ENCODE measurements at places on chromosomes 3 and 15.

DNA sequence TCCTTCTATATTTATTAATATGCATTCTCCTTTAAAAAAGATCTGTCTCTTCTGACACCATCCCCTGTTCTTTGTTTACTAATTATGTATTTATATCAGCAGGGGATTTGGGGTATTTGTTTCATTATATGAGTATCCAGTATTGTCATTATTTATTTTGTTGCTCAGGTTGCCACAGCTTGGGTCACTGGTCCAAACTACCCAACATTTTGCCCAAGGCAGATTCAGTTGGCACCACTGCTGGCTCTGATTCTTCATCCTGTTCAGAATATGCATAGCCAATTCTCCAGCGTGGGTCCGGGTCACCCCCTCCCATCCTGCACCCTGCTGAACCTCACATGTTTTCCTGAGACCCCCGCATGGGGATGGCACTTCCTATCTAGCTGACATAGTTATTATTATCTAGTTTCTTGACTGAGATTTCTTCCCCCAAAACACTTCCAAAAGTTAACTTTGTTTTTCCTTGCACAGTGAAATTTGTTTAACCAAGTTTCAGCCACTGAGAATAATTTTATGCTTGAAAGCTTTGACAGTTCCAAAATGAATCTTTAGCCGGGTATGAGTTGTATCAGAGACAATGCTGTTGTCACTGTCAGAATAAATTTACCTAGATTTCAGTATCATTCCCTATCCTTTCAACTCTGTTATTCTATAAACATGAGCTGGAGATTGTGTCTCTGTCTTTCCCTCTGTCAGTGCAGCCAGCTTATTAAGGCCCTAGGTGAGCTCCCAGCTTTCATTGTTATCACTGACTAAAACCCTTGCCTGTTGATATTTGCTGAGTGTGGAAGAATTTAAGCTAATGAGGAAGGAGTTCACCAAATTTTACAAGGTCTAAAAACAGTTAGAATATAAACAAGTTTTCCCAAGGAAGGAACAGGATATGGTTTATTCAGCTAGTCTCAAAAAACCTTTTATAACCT lies 70.3 kb downstream of the TGFBR2 start:
- no peak for DNase-seq

- no peak for DNase-seq
Observed at GRCh38 chr15:92268900-92269299, 124.8 kb upstream of the ST8SIA2 start.

DNA sequence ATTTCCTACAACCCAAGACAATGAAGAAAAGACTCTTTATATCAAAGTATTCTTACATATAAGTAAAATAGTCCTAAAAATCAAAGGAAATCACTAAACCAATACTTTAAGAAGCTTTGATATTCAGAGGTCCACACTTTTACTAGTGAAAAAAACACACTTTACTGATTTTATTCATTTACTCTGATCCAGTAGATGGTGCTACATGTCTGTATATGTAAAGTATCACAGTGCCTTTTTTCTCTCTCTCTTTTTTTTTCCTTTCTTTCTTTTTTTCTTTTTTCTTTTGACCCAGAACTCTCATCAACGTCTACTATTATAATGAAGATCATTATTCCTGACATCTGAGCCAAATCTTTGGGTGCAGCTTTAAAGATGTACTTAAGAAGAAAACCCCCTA lies 10.8 kb upstream of the CCDC39 start:
- DNase-seq = no peak

DNA sequence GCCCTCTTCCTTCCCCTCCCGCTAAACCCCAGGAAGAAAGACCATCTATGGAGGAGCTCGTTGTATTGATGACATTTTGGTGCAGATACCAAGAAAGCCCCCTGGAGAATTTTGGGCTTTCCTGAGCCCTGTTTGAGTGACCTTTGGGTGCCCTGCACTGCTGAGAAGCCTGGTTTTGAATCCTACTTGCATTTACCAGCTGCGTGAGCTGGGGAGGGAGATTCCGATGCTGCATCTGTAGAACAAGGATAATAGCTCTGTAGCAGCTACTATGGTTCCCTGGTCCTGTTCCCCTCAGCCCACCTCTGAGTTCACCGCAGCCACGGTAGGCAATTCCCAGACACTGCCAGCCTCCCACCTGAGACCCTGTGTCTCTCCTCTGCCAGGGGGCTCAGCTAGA lies 5.2 kb downstream of the APOD start:
- DNase-seq = no peak

GRCh38 chr3:198113206-198114053 lies 153.4 kb downstream of the LMLN start:
- no peak for DNase-seq

DNA sequence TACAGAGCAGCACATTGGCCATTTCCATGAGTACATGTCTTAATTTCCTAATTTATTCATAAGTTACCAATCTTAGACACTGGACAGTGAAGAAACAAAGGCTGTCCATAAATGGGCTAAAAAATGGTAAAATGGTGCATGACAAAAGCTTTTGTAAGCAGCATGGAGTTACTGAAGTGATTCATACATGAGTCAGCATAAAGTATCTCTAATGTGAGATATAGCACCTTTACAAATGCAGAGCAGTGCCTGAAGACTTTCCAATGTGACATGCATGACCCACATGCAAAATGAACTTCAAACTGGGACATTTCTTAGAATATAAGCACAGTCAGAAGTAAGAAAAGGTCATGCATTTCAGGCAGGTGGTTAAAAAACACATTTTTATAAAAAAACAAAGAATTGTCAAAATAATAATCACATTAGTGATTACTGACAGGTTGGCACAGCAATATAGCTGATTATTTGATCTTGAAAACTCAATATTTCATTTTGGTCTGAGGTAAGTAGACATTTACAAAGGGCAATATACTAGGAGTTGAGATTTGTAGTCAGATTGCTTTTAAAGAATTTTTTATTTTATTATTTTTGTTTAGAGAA lies 299.3 kb downstream of the PLCL2 start:
- DNase-seq = no peak

DNA sequence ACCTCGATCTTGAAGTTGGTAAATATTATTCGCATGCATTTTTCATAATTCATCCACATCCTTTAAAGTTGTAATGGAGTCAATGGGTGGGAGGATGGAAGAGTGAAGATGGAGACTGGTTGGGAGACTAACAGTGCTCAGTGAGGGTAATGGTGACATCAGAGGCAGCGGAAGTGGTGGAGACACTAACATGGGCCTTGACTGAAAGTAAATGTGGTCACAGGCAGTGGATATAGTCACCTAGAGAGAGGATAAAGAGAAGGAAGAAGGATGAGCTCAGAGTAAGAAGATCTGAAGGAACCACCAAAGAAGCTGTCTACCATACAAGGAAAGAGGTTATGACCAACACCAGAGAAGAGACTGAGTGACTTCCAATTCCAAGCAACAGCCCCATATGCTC lies 281.6 kb upstream of the STT3B start:
- no peak for DNase-seq

DNA sequence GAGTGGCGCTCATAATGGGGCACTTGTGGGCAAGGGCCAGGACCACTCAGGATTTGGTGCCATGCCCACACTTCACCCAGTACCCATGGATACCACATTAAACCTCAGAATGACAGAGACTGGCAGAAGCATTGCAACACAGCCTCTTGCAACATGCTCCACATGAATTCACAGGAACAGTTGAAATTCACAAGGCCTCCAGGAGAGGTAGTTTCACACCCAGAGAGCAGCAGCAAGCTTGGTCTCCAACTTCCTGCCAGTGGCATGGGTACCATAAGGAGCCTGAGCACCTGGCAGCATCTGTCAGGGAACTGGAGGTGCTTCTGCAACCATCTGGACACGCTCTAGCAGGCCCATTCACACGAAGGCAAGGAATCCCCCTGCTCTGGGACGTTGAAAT lies 101.0 kb downstream of the OSBPL10 start:
- no peak for DNase-seq

GRCh38 chr3:116897382-116897781 lies 187.8 kb downstream of the TUSC7 start:
- no peak for DNase-seq

DNA sequence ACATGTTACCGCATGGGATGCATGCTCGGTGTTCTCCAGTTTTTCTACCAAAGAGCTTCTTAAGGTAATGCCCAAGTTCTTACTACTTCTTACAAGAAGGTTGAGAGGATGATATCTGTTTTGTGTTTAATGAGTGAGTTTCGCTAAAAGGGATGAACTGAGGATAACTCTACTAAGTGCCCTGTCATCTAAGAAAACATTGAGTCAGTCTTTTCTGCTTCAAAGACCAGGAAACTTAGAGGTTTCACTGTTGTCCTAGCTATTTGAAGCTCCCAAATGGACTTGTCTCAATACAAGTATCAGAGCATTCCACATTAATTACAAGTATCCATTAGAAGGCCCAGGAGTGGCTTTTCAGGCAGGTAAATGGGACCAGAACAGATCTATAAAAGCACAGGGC lies 296.2 kb downstream of the KBTBD8 start:
- DNase-seq = no peak

- DNase-seq = no peak
Observed at GRCh38 chr3:151236736-151237135, 33.7 kb upstream of the GPR171 start.

DNA sequence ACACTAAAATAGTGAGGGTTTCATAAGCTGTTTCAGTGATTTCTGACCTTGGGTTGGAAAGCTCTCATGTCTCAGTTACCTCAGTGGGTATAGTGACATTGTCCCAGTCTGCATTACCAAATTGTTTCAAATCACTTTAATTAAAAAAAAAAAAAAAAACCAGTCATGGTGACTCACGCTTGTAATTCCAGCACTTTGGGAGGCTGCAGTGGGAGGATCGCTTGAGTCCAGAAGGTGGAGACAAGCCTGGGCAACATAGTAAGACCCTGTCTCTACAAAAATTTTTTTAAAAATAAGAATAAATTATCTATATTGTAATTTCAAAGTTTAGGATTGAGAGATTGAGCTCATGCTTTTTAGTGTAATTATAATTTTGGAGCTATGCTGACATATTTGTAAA lies 78.0 kb downstream of the MBNL1 start:
- DNase-seq = no peak

DNA sequence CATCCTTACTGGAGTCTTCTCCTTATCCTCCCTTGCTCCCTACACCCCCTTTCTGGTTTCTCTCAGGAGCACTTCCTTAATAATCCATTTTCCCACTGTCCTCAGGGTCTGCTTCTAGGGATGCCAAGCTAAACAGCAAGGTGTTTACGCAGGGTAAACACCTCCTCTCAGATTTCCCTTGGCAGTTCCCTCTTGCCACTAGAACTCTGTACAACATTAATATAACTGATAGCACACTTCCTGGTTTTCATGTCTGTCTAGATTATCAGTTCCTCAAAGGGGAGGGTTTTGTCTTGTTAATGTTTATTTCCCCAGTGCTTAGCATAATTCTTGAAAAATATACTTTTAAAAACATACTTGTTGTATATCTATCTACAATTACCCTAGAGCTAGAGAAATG lies 118.0 kb upstream of the SLC24A5 start:
- DNase-seq = no peak

GRCh38 chr3:50525191-50525910 lies 21.9 kb upstream of the CACNA2D2 start:
- no peak for DNase-seq

DNA sequence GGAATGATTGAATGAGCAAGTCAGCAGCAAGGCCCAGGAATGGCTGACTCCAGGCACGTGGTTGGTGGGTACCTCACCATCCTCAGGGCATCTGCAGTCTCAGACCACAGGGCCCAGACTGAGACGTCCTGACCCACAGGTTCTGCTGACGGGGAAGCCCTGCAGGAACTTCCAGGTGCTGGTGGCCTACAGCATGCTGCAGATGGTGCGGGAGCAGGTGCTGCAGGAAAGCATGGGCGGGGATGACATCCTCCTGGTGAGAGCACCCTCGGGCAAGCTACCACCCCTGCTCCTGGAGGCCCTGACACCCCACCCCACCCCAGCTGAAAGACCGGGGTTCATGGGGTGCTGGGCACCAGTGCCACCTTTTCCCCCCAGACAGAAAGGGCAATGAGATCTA lies 14.1 kb downstream of the TBC1D21 start:
- DNase-seq = no peak

GRCh38 chr3:53026382-53027162 lies 19.3 kb downstream of the SFMBT1 start:
- no peak for DNase-seq

- DNase-seq = no peak
Observed at GRCh38 chr15:77476995-77477394, 56.3 kb downstream of the HMG20A start.

GRCh38 chr3:38487323-38487722 lies 8.8 kb upstream of the EXOG start:
- DNase-seq = no peak

GRCh38 chr3:170760174-170760526 lies 109.8 kb downstream of the RPL22L1 start:
- no peak for DNase-seq

DNA sequence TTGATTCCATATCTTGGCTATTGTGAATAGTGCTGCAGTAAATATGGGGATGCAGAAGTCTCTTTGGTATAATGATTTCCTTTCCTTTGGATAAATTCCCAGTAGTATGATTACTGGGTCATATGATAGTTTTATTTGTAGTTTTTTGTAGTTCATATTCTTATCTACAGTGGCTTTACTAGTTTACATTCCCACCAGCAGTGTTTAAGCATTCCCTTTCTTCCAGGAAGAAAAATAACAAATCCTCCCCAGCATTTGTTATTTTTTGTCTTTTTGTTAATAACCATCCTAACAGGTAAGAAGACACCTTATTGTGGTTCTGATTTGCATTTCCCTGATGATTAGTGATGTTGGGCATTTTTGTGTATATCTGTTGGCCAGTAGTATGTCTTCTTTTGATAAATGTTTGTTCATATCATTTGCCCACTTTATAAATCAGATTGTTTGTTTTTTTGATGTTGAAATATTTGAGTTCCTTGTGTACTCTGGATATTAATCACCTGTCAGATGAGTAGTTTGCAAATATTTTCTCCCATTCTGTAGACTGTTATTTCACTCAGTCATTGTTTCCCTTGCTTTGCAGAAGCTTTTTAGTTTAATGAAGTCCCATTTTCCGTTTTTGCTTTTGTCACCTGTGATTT lies 163.3 kb upstream of the THRB start:
- no peak for DNase-seq

GRCh38 chr3:60303160-60303559 lies 948.1 kb downstream of the FHIT start:
- DNase-seq = no peak

GRCh38 chr15:32794973-32795372 lies 77.2 kb downstream of the GREM1 start:
- DNase-seq = no peak

DNA sequence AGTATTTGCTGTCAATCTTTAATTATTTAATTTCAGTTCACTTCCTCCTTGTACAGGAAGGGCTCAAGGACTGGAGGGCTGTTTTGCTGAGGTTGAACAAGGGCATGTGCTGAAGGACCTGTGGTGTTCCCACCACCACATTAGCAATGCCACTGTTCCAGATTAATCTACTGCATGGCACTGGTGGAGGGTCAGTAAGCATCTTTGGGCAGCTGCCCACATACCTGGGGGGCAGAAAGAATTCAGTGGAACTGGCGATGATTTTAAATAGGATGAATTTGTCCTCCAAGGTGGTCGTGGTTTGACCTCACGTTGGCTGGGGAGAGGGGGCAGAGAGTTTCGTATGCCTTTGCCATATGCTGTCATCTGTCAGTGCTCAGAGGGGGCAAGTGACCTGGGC lies 244.8 kb downstream of the TLE3 start:
- DNase-seq = no peak

Data from stimulated activated CD8-positive, alpha-beta memory T cell treated with anti-CD3 and anti-CD28 coated beads, Interleukin-4, amount 100 ng/mL, for 4 hours (primary cell).